ENCODE measurements at places on chromosomes 12 and 14. TPM values are rescaled to one million over a fixed set of nuclear protein-coding genes. Genes with fewer than 3 reads are reported as not detected.

DNA sequence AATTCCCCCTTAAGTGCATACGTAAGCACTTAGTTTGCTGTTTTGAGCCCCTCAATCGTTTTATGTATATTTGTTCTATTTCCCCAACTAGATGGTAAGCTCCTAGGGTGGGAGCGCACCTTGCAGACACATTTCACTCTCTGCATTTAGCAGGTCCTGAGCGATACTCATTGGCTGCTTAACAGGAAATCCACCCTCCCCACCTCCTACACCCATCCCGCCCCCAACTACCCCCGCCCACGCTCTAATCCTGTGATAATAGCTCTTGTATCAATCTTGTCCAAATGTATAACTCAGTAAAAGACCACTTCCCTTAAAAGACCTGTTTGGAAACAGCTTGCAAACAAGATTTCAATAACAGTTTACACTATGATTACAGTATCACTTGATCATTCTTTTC lies 8.1 kb downstream of the LPAR5 start:
- DNase-seq, result no peak

DNA sequence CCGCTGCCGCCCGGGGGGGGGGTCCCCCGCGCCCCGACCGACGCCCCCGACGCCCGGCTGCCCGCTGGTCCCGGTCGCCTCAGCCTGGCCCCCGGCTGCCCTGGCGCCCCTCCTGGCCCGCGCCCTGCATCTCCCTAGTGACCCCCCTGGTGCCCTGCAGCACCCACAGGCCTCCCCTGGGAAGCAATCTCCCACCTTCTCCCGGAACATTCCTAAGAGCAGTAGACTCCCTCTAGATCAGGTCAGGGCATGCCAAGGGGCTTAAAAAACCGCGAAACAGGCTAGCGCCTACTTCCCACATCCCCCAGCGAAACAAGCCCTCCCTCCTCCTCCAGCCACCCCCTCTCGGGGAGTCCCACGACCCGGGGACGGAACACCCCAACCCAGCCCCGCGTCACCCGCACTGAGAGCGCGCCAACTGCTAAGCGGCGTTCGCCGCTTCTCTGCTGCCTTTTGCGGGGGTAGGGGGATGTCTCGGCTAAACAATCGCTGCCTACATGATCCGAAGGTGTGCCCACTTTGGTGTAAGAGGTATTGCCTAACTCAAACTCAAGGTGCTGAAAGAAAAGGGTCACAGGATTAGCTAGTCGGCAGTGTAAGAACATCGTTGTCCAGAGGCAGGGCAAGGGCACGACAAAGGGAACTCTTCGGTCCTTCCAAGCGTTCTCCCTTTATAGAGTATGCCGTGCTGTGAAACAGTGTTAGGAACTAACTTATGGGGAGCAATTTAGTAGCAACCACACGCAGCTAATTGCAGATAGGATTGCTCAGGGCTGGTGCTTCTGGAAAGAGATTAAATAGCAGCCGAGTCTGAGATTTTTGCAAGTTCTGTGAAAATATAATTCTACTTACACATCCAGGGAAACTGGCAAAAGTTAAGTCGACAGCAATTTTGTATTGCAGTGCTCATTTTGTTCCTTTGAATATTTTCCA lies 619 bp upstream of the NTN4 start:
- DNase-seq, result peak; percentile 42

DNA sequence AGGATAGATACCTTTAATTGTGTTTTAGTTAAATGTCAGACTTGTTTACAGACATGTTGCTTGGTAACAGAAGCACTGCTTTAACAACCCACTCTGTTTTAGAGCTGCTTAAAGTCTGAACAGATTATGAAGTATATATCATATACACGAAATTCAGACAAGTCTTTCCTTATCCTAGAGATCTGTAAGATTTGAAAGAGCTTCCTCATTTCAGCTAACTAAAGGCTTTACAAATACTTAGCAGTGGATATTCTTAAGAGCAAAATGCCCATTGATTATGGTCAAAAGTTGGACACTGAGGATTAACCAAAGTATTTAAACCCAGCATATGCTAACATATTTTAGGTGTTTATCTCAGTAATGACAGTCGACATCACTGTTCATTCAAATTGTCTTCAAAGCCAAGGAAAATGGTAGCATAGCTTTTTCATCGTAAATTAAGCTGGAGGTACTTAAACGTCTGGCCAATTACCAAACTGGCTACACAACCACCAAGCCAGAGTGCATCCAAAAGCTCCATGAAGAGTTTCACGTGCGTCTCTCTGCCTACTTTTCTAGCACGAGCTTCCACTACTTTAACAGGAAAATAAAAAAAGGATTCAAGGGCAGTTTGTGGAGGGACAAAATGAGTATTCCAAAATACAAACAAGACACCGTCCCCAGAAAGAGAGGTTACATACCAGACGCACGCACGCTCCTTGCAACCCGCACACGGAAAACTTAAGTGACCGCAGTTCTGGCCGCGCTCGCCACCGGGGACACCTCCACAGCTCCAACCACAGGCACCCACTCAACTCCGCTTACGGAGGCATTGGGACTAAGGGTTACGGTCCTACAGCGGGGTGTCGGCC lies 565 bp downstream of the CEP83 start:
- DNase-seq, result peak; percentile 73

VDR gene
- 0.35 TPM for polyA plus RNA-seq

AQP5 gene
- polyA plus RNA-seq, result 0.42 TPM

KLRC3 gene
- polyA plus RNA-seq, result not detected
